Stimulated activated memory B cell treated with anti-CD40 and anti-IgM and Interleukin-4, amounts not matched to agents 10 μg/mL and 1 μg/mL and 100 μg/mL, for 72 hours (primary cell): ENCODE measurements at places on chromosomes 12 and 14.
A peak's percentile ranks its signal among the peaks of the same experiment; 100 is the strongest.

DNA sequence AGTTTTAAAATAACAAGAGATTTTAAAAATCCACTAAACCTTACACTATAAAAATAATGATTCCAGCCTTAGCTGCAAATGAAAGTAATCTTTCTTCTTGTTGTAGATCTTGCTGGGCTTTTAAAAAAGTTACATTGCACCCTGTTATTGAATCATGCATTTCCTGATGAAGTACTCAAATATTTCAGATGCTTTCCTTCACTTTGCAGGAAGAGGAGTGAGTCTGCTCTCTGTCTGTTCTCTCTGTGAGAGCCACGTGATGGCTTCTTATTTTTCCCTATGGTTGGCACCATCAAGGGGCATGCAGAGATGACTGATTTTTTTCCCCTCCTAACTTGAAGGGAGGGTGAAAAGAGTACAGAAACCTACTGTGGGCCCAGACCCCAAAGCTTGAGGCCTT, 262.7 kb downstream of the ATP23 start:
- no peak for ATAC-seq

DNA sequence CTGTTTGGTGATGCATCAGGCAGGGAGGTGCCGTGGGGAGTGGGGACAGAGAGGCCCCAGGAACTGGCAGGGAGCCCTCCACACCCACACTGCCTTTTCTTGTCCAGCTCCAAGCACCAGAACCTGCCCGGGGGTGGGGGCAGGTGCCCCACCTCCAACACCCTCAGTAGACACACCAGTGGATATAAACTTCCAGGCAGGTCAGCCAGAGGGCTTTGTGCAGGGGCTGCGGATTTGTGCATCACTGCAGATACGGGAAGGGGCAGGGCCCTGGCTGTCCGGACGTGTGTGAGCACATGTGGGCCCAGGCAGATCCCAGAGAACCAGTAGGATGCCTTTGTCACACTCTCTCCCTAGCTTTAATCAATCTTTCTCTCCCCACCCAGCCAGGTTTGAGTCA, 1.3 kb upstream of the TGM1 start:
- ATAC-seq, result no peak

GRCh38 chr12:65638324-65638723, 186.0 kb upstream of the HMGA2 start:
- ATAC-seq, result no peak

DNA sequence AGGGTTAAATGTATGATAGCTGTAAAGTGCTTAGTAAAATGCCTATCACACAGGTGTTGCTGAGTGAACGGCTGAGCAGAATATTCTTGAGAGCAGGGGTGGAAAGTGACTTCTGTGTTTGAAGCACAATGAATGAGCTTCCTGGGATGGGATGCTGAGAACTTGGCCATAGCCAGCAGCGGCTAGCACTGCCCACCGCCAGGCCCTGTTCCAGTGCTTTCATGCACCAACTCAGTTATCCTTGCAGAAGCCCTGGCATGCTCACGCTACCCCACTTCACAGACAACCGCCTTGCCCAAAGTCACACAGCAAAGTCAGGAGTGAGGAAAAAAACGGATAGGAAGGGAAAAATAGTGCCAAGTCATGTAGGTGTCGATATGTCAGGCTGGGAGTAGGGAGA, 10.9 kb downstream of the DYNC1H1 start:
- ATAC-seq, result no peak

- ATAC-seq, result no peak
These were observed 17.3 kb downstream of the SART3 start for GRCh38 chr12:108543652-108544051.

GRCh38 chr14:61528591-61529021, 166.7 kb upstream of the HIF1A start:
- peak; percentile 42 for ATAC-seq

DNA sequence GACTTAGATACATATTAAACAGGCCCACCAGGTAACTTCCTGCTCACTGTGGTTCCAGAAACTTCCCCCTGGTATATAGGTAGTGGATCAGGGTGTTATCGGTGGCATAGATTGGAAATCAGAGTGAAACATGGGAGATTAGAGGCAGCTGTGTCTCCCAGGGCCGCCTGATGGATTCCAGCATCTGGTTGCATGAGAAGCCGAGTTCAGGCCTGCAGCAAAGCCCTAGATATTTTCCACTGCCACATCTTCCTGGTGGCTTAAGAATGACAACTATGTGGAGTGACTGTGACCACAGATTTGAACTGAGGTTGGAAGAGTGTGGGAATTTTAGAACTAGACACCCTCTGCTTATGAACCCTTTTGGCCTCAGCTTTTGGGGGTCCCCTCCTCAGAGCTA, 184.8 kb upstream of the NTF3 start:
- no peak for ATAC-seq

DNA sequence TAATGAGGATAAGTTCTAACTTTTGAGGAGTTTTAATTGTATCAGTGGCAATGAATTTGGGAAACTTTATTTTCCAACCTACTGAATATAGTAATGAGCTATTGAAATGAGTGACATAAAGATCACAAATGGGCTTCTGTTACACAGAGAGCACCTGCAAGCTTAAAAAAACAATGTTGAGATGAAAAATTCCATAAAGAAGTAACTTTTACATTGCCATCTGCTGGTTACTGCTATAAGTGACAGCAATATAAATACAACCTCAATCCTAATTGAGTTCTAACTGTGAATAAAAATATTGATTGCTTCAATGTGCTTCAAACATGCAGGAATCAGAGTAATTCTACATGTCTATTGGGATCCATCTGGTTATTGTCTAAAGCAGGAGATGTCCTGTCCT, 14.2 kb downstream of the WIF1 start:
- ATAC-seq, result no peak

DNA sequence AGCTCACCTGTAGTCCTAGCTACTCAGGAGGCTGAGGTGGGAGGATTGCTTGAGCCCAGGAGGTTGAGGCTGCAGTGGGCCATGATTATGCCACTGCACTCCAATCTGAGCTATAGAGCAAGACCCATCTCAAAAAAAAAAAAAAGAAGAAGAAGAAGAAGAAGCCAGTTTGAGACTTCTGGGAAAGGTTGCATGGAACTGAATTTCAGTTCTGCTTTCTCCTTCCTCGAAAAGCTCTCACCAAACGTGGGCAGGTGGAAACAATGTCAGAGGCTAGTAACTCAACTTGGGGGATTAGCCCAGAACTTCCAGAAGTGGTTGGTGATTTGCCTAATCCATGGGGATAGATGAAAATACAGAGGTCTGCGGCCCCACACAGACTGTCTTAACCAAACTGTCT, 18.7 kb downstream of the FLVCR2 start:
- no peak for ATAC-seq

DNA sequence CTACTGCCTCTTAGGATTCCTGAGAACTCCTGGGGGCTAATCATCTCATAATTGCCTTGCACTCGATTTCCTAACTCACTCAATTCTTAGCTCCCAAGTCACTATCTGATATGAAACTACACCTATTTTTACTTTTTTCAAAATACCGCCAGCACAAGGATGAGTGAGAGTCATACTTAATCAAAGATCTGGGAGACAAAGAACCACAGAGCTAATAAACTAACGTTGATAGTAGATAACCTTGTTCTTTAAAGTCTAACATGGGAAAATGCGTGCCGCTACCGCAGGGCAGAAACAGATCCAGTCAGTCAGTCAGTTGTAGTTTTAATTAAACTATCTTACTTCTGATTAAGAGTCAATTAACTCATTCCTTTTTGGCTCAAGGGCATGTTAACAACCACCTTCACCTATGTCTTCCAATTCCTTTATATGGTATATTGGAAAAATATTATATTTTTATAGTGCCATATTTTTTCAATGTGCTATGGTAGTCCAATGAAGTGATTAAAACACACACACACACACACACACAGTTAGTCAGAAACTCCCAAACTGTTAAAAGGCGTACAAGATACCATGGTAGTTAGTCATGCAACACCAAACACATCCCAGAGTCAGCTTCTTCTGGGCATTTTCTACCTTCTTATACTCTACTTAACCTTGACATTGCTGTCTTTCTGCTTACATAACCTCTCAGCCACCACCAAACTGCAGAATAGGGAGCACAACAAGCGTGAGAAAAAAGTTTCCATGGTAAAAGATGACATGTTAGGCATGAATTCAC, 114.0 kb downstream of the KLHL28 start:
- ATAC-seq, result no peak

DNA sequence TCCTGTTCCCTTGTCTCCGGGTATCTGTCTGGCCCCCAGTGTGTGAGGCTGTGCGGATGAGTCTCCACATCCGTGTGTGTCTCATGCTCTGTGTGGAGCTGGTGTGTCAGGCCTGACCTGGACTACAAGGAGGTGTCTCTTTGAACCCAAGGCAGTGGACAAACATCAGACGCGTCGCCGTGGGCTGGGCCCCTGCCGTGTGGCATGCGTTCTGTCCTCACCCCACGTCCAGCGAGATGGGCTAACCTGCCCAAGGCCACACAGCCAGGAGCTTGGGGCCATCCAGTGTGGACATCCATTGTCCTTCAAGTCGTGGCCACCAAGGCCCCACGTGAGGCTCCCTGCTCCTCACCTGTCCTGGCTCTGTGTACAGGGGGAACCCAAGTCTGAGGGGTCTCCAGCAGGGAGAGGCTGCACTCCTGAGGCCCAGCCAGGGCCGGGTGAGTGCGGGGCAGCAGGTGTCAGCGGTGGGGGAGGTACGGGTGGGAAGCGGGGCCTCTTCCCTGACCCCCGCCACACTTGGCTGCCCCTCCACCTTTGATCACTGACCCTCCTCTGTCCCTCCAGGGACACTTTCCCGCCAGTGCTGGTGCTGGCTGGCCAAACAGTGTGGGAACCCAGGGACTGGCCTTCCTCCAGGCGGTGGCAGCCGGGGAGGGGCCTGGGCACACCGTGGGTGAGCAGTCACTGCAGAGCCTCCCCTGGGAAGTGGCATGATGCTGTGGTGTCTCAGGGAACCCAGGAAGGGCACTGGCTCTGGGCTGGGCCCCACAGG, 48.5 kb downstream of the CYP46A1 start:
- ATAC-seq, result no peak

DNA sequence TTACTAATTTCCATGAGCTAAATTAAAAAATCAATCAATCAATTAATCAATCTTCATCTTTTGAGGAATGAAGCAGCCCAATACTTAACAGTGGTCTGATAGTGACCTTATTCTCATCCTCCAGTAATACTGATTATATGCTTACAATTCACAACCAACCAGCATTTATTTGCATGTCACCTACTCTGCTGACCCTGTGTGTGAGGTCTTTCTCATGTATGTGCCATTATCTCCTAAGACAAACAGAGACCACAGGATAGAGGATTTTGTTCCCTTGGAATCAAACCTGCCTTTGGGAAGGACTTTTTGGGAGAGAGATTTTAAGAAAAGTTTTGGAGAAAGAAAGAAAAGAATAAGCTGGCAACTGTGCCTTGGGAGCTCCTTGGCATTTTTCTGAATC, 197.2 kb downstream of the NRXN3 start:
- no peak for ATAC-seq

- peak; percentile 20 for ATAC-seq
These were observed 374.1 kb downstream of the ADGRD1 start for GRCh38 chr12:131327521-131328488.

- ATAC-seq, result no peak
These were observed 965 bp downstream of the KRT73 start for GRCh38 chr12:52617403-52617785.

- ATAC-seq, result no peak
These were observed 209.7 kb upstream of the BMP4 start for GRCh38 chr14:54166049-54166950.

- ATAC-seq, result no peak
These were observed 3.1 kb downstream of the MAP3K12 start for GRCh38 chr12:53495903-53496751.

- no peak for ATAC-seq
These were observed 27.0 kb downstream of the BTBD7 start for GRCh38 chr14:93305725-93306418.

GRCh38 chr14:44529026-44529425, 21.9 kb upstream of the FSCB start:
- no peak for ATAC-seq

DNA sequence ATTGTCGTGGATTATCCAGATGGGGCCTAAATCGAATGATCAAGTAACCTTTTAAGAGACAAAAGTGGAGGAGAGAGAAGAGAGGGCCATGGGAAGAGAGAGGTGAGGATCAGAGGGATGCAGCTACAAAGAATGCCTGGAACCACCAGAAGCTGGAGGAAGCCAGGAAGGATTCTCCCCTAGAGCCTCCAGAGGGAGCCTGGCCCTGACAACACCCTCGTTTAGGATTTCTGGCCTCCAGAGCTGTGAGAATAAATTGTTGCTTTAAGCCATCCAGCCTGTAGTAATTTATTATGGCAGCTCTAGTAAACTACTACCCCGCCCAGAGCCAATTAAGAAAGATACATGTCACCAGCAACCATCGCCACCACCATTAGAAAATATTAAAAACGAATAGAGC, 46.2 kb upstream of the GSC start:
- no peak for ATAC-seq

DNA sequence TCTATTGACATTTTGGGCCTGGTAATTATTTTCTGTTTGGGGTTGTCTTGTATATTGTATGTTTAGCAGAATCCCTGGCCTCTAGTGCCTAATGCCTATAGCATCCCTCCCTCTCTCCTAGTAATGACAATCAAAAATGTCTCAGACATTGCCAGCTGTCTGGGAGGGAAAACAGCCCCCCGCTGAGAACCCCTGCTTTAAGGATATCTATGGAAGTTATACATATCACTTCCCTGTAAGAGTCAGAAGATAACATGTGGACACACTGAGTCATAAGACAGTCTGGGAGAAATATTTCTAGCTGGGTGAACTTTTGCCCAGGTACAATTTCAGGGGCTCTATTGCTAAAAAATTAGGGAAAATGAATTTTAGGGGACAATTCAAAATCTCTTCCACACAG, 255.0 kb downstream of the PAWR start:
- ATAC-seq, result no peak

GRCh38 chr14:22588526-22589095, 413 bp downstream of the DAD1 start:
- ATAC-seq, result no peak

GRCh38 chr12:49632986-49633702, 9.8 kb downstream of the PRPF40B start:
- no peak for ATAC-seq

DNA sequence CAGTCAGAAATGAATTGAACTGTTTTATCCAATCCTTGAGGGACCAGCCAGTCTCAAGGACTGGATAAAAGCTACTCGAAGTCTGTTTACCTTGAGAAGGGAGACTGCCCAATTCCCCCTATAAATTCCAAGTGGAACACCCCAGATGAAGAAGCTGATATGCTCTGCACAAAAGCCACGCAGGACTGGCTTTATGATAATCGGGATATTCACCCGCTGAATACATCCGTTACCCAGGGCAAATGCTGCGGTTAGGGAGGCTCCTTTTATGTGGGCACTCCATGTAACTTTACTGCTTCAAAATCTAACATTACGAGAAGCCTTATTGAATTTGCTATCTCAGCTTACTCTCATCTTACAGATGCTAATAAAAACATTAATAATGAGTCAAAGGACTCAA, 119.1 kb downstream of the DENND5B start:
- ATAC-seq, result no peak
